Activated CD4-positive, alpha-beta memory T cell treated with anti-CD3 and anti-CD28 coated beads for 36 hours (primary cell): ENCODE measurements at places on chromosomes 11 and 22.

GRCh38 chr11:7690648-7691047 lies 15.6 kb downstream of the OVCH2 start:
- no peak for DNase-seq

DNA sequence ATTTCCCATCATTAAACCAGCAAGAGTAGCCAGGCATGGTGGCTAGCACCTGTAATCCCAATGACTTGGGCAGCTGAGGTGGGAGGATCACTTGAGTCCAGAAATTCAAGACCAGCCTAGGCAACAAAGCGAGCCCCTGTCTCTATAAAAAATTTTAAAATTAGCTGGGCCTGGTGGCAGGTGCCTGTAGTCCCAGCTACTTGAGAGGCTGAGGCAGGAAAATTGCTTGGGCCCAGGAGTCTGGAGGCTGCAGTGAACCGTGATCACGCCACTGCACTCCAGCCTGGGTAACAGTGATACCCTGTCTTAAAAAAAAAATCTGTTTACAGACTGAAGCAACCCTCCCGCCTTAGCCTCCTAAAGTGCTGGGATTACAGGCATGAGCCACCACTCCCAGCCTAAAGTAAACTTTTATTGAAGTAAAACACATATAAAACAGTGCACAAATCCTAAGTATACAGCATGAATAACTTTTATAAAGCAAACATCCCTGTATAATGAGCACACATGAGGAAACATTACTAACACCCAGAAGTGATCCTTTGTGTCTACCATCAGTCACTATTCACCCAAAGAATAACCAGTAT lies 12.6 kb downstream of the UCP3 start:
- no peak for DNase-seq

- DNase-seq, result no peak
Observed at GRCh38 chr11:203056-203944, 3.9 kb downstream of the BET1L start.

DNA sequence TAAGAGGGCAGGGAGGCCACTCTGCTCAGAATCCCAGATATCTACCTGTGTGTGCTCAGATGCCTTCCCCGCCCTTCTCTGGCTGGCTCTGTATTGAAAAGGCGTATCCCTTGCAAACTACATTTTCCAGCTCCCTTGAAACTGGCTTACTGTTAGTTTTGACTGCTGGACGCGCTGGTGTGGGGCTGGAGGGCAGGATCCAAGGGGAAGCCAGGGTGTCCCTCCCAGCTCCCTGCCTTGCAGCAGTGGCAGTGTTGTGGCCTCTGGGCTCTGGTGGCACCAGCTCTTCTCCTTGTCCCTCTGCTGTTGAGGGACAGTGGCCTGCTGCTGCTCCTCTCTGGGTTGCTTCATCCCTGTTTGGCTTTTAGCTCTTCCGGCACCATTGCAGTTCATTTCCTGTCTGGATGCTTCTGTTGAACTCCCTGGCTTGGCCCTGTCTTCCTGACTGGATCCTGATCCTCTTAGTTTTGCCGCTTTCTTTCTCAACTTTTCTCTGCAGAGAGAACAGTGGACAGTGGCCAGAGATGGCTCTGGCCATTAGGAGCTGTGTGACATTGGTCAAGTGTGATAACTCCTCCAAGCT lies 107.1 kb upstream of the PARVA start:
- DNase-seq, result no peak

DNA sequence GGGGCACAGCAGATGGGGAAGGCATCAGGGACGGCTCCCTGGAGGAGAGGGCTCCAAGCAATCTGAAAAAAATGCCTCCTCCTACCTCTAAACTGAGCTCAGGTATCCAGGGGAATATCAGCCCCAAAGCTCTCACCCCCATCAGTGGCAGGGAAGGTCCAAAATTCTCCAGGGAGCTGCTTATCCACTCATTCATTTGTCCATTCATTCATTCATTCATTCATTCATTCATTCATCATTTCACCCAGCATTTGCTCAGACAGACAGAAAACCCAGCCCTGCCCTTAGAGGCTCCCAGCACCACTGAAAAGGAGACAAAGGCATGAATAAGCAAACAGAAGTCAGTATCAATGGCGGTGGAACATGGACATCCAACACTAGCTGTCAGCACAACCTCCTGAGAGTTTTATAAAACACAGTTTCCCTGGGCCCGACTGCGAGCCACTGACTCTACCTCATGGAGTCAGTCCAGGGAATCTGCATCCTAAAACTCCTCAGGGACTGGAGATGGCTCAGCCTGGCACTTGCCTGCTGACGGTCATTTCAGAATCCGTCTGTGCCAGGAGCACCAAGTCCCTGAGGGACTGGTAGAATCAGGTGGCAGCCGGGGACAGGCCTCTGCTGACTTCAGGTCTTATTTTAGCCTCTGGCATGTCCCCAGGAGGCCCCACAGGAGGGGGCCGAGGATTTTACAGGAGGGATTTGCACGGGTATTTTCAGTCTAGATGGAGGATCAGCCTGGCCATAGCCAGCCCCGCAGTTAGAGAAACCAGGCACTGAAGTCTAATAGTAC lies 164.6 kb downstream of the MN1 start:
- DNase-seq, result no peak

- no peak for DNase-seq
Observed at GRCh38 chr11:72769680-72770079, 17.5 kb upstream of the ARAP1 start.

DNA sequence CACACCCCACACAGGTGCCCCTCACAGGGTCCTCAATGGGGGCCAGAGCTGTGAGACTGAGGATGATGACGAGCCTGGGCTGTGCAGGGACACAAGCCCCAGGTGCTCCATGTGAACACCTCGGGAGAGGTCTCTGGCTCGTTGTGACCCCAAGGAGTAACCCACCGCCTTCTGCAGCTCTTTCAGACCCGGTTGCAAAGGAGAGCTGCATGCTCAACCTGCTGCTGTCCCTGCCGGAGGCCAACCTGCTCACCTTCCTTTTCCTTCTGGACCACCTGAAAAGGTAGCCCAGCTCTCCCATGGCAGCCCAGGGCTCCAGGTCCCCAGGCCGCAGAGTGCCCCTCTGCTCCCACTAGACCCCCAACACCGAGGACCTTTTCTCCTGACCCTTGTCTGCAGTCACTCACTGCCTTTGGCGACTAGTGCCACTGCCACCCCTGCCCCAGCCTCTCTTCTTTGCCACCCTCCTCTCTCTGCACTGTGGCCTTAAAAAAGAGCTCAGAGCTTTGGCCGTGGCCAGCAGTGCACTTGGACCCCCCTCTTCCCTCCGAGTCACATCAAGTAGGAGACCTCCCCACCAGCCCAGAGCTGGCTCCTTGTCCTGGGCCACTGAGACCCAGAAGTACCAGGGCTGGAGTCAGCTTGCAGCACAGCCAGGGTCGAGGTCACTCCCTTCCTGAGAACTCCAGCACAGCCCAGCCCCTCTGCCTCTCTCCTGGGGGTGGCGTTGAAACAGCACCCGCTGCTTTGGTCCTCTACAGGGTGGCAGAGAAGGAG lies 133.7 kb downstream of the BCR start:
- DNase-seq, result no peak

- DNase-seq, result no peak
Observed at GRCh38 chr11:88420165-88420791, 82.7 kb upstream of the CTSC start.

- DNase-seq, result no peak
Observed at GRCh38 chr22:46534177-46534776, 3.1 kb downstream of the CELSR1 start.

DNA sequence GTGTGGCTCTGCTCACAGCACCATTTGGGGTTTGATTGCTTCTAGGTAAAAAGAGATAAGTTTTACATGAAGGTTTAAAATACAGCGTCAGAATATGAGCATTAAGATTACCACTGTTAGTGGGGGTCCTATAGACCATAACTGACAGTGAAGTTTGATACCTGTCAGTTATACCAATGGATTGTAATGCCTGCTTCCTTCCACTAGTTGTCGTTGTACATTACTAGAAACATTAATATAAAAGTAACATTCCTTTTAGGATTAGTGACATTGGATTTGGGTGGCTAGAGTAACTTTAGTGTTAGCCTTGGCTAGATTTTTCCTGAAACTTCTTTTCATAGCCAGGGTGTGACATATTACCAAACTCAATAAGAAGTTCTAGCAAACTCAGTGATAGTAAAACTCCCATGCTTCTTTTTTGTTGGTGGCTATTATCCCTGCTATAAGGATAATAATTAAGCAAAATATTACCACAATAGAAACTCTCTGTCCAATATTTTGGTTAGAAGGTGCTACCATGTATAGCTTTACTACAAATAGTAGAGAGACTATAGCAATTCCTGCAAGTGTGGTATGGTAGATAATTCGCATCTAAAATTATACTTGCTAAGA lies 57.1 kb downstream of the FAM181B start:
- no peak for DNase-seq

DNA sequence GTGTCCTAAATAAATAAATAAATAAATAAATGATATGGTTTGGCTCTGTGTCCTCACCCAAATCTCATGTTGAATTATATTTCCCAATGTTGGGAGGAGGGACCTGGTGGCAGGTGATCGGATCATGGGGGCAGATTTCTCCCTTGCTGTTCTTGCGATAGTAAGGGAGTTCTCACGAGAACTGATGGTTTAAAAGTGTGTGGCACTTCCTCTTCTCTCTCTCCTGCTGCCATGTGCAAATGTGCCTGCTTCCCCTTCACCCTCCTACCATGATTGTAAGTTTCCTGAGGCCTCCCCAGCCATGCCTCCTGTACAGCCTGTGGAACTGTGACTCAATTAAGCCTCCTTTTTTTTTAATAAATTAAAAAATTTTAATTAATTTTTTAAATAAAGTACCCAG lies 138.2 kb downstream of the FBXO7 start:
- DNase-seq, result no peak

DNA sequence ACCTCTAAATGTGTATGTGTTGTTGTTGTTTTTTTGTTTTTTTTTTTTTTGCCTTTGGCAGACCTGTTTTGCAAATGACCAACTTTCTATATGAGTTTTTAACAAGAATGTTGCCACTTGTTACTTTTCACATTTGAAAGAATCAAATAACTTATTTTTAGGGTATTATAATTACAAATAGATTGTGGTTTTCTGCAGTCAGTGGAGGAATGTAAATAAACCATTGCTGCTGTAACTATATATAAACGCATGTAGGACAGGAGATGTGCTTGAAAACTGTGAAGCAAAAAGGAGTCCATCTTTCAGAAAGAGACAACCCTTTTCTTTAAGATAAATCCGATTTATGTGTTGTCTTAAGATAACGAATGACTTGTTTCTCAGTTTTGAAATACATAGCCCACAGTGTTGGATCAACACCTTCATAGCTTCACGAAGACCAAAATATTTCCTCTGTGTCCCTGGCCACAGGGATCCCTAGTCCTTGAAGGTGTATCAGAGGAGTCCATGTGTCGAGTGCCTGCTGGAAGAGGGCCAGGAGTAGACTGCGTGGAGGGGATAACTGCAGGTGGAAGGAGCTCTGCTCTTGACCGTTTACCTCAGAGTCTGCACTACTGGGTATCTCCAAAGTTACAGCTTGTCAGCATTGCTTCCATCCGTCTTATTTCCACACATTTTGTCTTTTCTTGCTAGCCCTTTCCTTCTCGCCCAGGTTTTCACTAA lies 24.7 kb downstream of the TNRC6B start:
- DNase-seq, result no peak

DNA sequence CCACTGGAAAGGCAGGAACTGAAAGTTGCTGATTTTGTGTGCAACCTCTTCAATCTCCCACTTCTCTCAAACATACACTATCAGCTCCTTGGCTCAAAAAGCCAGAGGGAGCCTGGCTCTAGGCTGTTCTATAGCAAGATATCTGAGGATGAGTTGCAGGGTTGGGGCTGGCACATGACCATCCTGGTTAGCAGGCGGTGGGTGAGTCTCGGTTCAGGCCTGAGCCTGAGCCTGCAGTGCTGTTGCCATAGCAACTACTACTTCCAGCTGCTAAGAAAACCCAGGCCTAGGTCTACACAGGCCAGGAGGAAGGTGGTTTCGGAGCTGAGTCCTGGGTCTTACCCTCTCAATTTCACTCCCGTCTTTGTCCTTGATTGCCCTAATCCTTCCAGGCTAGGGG lies 39.0 kb downstream of the CWC15 start:
- peak; percentile 27 for DNase-seq

- DNase-seq, result no peak
Observed at GRCh38 chr11:24400059-24400665, 96.7 kb upstream of the LUZP2 start.

GRCh38 chr22:30422481-30423300 lies 2.9 kb upstream of the MTFP1 start:
- DNase-seq, result peak; percentile 68

- no peak for DNase-seq
Observed at GRCh38 chr11:67372321-67372992, 941 bp downstream of the CLCF1 start.

DNA sequence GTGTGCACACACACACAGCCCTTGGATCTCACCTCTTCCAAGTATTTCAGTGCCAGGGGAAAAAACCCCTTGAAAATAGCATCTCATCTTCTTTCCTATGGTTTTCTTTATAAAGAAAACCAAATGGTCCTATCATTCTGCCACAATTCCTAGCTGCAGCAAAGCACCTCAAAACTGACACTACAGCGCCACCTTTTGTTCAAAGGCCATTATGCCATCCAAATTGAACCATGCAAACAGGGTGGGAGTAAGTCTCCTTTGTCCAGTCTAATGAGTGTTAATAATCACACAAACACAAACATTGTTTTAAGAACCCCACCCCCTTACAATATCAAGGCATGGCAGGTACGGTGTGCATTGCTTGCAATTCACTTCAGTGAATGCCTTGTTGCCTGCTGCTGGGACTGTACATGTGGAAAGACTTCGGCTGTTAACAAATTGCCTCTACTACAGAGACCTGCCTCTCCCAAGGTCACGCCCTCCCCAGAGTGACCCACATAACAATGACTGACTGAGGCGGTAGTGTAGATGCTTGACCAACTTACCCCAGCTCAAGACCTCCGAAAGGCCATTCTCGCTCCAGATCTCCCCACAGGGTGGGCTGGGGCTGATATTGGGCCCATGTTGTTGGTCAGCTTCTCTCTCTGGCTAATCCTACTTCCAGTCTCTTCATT lies 31.7 kb downstream of the FAM181B start:
- DNase-seq, result peak; percentile 29

DNA sequence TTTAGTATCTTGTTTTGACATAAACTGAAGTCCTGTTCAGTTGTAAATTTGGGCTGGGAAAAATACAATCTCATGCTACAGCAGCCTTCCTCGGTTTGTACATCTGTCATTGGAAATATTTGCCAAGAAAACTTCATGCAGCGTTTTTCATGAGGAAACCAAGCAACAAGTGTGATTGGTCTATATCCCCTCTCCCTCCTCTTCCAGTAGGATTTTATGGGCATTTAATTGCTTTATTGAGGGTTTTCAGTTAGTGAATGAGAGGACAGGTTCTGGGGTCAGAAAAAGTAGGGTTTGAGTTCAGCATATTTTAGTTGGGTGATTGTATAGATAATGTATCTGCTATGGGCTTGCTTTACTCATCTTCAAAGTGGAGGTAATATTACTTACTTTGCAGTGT lies 90.1 kb upstream of the RAG2 start:
- DNase-seq, result no peak

DNA sequence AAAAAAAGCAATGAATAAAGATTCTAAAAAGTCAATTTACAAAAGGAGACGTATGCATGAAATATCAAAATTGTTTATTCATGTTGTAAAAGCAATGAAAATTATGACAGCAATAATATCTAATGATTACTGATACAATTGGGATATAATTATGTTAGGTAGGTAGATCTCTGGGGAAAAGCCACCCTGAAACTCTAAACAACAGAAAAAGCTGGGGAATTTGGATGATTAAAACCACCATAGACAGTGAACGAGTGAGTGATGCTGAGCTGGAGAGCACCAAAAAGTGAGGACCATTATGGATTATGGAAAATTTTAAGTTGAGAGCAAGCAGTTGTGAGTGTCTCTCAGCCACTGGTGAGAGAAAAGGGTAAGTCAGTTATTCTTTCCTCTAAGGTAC lies at the start of gene OR10G8:
Gene OR10G8, plus strand, starts transcription at position 301 of the 400 bp plus-strand sequence. CDS start 2,825 bp downstream, outside the sequence.
- DNase-seq, result no peak
